RWPE1 (cell line): ENCODE measurements at places on chromosomes 5 and 9.
A peak's percentile ranks its signal among the peaks of the same experiment; 100 is the strongest.

DNA sequence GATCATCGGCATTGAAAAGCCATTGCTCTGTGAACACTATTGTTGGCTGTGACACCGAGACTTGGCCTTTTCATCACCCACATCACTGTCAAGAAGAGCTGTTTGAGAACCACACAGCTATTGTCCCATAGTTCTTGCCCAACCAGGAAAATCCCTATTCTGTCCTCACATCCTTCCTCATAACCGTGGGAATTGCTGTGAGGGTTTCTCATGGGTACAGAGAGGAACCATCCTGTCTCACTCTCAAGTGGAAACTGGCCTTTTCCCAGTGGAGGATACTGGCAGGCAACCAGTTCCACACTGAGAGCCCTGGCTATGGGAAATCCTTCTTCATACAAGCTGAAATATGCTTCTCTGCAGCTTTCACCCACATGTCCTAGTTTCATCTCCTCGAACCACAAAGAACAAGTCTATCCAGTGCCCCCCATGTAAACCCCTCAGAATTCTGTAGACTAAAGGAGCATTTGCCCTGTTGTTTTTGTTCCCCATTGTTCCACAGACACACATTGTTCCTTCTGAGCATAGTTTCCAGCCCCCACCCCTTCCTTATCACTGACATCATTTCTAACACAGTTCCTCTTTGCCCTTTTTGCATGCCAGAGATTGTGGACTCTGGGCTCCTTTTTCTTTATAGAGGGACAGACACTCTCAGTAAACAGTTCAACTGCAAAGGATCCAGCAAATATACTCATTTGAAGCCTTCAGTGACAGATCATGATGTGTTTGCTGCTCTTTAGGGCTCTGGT, 57.8 kb upstream of the C5orf46 start:
- DNase-seq, result no peak

GRCh38 chr9:136546697-136547501, 1.1 kb upstream of the NOTCH1 start:
- peak; percentile 72 for DNase-seq

- DNase-seq, result peak; percentile 26
These were observed 76.9 kb downstream of the LIX1 start for GRCh38 chr5:97065475-97065874.

- DNase-seq, result no peak
These were observed 289.4 kb downstream of the DMAC1 start for GRCh38 chr9:7510199-7510598.

GRCh38 chr5:158212917-158213316, 354.0 kb upstream of the CLINT1 start:
- peak; percentile 25 for DNase-seq

- no peak for DNase-seq
These were observed 227.3 kb downstream of the FANCC start for GRCh38 chr9:95090023-95090791.

GRCh38 chr5:88882276-88883038, 527 bp downstream of the MEF2C start:
- DNase-seq, result no peak

GRCh38 chr9:85216601-85217000, 525.2 kb downstream of the AGTPBP1 start:
- no peak for DNase-seq

- no peak for DNase-seq
These were observed 193.9 kb downstream of the RORB start for GRCh38 chr9:74691058-74691457.

- no peak for DNase-seq
These were observed 155.8 kb upstream of the RAI14 start for GRCh38 chr5:34500236-34500847.
